ENCODE measurements at places on chromosomes 13 and 19. TPM values are rescaled to one million over a fixed set of nuclear protein-coding genes. Genes with fewer than 3 reads are reported as not detected.

The PLK5 gene
- not detected for total RNA-seq

The SLC1A6 gene
- total RNA-seq: not detected

The COMP gene
- total RNA-seq: 0.53 TPM

The ZNF728 gene
- total RNA-seq: 0.13 TPM

The TNFSF11 gene
- total RNA-seq: not detected

The SLC39A3 gene
- total RNA-seq: 33.6 TPM

The SIPA1L3 gene
- total RNA-seq: 12.1 TPM

The ZNF682 gene
- 1.2 TPM for total RNA-seq

The MTUS2 gene
- 0.13 TPM for total RNA-seq

The ELF1 gene
- total RNA-seq: 45.2 TPM

The PDX1 gene
- total RNA-seq: not detected

The MEIOSIN gene
- not detected for total RNA-seq

The CYP2S1 gene
- 0.46 TPM for total RNA-seq

The ZNF850 gene
- total RNA-seq: 2.0 TPM

The ZNF224 gene
- 24.0 TPM for total RNA-seq

The LMTK3 gene
- total RNA-seq: 0.33 TPM

The TBXA2R gene
- total RNA-seq: 3.0 TPM

The OLFM2 gene
- total RNA-seq: 112 TPM

The ADGRE3 gene
- not detected for total RNA-seq

The TOMM40 gene
- total RNA-seq: 45.9 TPM

The ZNF506 gene
- total RNA-seq: 10.0 TPM

The HRC gene
- 0.65 TPM for total RNA-seq

The ZNF284 gene
- total RNA-seq: 4.1 TPM

The DACH1 gene
- total RNA-seq: not detected

The HCN2 gene
- total RNA-seq: 2.4 TPM

The SPACA4 gene
- total RNA-seq: not detected

The LILRB2 gene
- not detected for total RNA-seq

The TICAM1 gene
- 5.5 TPM for total RNA-seq

The CGB1 gene
- total RNA-seq: not detected

The NLRP11 gene
- total RNA-seq: not detected

The RXFP2 gene
- not detected for total RNA-seq

The FGF21 gene
- total RNA-seq: not detected

The FCGBP gene
- 4.8 TPM for total RNA-seq

The CCDC159 gene
- total RNA-seq: 12.1 TPM

The ZNF709 gene
- total RNA-seq: 3.5 TPM

The CCDC70 gene
- total RNA-seq: not detected

The GPATCH1 gene
- 5.7 TPM for total RNA-seq

The SYNE4 gene
- total RNA-seq: 0.20 TPM

The RNF113B gene
- total RNA-seq: not detected

The VN1R4 gene
- not detected for total RNA-seq

The HSD17B14 gene
- total RNA-seq: 2.2 TPM

The TYROBP gene
- not detected for total RNA-seq

The PCDH20 gene
- total RNA-seq: 0.20 TPM

The COX7A1 gene
- total RNA-seq: 34.2 TPM

The C1QTNF9B gene
- total RNA-seq: not detected

Data from smooth muscle cell of the pulmonary artery (primary cell).